Mesenteric fat pad (tissue), 1 donor: ENCODE measurements at places on chromosomes 13 and 19.

DNA sequence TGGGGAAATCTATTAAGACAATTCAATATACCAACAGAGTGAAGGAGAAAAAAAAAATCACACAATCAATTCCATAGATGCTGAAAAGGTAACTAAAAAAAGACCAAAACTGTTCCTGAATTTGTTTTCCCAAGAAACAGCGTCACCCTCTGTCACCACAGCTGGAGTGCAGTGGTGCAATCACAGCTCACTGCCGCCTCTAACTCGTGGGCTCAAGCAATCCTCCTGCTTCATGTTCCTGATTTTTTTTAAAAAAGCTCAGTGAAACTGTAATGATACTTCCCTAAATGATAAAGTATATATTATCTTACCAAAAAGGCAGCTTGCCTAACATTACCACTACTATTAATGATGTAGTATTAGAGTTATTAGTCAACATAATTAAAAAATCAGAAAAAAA, 19.6 kb upstream of the ZFP14 start:
- DNase-seq: no peak

GRCh38 chr19:4062419-4063368, 4.0 kb downstream of the ZBTB7A start:
- no peak for DNase-seq

GRCh38 chr13:102089177-102089576, 312.7 kb downstream of the FGF14 start:
- no peak for DNase-seq

GRCh38 chr13:31755803-31756212, 16.5 kb downstream of the RXFP2 start:
- DNase-seq: no peak

DNA sequence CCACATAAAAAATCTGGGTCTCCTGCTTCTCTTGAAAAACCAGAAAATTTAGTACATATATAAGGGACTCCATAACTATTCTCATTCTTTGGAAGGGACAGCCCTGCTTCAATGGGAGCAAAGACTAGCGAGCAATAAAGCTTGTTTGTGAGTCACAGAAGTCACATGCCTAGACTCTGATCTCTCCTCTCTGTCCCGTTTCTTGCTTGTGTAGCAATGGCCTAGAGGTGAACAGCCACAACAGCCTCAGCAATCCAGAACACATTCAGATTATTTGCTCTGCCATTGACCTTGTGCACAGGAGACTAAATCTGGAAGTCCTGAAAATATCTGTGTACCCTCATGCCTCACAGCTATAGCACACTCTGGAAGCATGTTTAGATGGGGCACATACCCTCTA, 43.2 kb downstream of the SCGB2B2 start:
- no peak for DNase-seq

DNA sequence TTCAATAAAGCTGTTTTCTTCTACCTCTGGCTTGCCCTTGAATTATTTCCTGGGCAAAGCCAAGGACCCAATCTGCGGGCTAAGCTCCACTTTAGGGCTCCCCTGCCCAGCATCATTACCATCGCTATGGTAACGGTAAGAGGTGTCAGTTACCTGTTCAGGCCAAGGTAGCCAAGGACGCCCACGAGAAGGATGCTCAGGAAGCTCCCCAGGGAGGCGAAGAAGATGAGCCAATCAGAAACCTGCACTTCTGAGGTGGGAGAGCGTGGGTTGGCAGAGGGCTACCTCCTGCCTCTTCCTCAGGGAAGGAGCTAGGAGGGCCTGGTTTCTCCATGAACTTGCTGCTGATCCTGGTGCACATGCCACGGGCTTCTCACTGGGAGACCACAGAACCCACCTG, 24.7 kb downstream of the IL12RB1 start:
- DNase-seq: no peak

GRCh38 chr13:31807090-31807541, 67.8 kb downstream of the RXFP2 start:
- no peak for DNase-seq

- peak; percentile 68 for DNase-seq
These were observed 15.3 kb upstream of the SULT2A1 start for GRCh38 chr19:47901370-47901769.

GRCh38 chr13:43880214-43880855, 631 bp downstream of the LACC1 start:
- DNase-seq: no peak

DNA sequence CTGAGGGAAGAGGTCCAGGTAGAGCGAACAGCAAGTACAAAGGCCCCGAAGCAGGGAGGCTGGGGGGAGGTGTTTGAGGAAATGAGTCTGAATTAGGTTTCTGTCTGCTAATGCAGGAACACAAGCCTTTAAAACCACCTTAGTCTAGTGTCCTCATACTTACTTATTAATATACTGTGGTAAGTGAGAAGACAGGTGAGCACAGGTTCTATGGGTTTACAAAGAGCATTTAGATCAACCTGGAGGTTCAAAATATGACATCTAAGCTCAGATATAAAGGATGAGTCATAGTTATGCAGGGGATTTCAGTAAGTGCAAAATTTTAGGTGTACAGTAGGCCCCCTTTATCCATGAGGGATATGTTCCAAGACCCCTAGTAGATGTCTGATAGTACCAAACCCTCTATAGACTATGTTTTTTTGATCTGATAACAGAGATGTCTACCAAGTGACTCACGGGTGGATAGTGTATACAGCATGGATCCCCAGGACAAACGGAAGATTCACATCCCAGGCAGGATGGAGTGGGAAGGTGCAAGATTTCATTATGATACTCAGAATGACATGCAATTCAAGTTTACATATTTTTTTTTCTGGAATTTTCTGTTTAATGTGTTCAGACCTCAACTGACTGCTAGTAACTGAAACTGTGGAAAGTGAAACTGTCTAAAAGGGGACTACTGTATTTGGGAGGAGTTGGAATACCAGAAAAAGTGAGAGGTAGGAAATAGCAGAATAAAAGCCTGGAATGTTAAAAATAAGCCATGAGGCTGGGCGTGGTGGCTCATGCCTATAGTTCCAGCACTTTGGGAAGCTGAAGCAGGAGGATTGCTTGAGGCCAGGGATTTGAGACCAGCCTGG, 18.2 kb upstream of the MED4 start:
- DNase-seq: no peak

- no peak for DNase-seq
These were observed 9.8 kb upstream of the CHAMP1 start for GRCh38 chr13:114304346-114305034.

GRCh38 chr19:35000647-35001501, 751 bp downstream of the GRAMD1A start:
- DNase-seq: peak; percentile 88

GRCh38 chr13:44275381-44275780, 98.2 kb upstream of the SERP2 start:
- no peak for DNase-seq

- no peak for DNase-seq
These were observed 112.8 kb downstream of the POSTN start for GRCh38 chr13:37485756-37486155.

- DNase-seq: no peak
These were observed 8.2 kb downstream of the ZNF439 start for GRCh38 chr19:11856596-11857250.

DNA sequence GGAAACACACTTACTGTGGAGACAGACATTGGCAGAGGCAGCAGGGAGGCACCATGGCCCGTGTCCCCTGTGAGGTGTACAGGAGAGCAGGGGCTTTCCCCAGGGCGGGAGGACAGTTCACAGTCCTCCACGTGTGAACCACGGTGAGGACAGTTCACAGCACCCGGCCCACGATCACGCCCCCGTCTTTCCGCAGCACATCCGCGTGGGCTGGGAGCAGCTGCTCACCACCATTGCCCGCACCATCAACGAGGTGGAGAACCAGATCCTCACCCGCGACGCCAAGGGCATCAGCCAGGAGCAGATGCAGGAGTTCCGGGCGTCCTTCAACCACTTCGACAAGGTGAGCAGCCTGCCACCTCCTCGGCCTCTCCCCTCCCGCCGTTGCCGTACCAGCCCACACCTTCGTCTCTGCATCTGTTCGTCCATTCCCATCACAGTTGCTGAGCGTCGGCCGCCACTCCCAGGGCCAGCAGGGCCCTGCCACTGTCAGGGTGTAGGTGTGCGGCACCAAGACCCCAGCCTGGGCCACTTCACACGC, 17.4 kb downstream of the CAPN12 start:
- DNase-seq: no peak

GRCh38 chr13:86006317-86006716, 207.1 kb upstream of the SLITRK6 start:
- no peak for DNase-seq

DNA sequence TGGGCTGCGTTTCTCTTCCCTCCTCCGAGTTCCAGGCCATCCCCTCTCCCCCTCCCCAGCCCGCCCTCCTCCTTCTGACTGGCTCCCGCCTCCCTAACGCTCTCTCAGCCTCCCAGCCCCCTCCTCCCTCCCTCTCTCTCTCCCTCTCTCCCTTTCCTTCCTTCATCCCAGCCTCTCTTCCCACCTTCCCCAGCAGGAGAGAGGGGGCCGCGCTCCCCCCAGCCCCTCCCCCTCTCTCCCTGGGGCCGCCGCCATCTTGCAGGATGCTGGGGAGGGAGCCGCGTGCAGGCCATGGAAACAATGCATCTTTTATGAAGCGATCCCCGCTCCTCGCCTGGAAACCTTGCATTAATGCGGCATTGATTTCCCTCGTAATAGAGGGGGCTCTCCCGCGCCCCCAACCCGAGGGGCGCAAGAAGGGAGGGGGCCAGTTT, 42.6 kb upstream of the ADGRL1 start:
- DNase-seq: no peak

DNA sequence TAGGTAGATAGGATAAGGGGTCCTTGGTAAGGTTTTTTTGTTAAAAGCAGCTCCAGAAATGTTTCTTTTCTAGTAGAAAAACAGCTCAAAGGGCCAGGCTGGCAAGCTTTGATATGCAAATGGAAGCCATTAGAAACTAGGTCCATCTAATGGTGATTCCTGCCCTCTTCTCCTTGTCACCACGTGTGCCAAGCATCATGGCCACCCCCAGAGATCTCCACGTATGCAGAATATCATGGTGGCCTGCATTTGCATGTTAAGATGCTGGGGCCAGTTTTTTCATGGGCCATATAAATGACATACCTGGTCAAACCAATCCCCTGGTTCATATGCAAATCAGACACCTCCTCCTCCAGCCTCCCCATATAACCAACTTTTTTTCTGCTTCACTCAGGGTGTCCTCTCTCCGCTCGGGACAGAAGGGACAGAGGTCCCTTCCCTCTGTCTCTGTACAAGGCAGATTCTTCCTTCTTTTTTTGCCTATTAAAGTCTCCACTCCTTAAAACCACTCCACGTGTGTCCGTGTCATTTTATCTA, 1335.9 kb downstream of the UQCRFS1 start:
- DNase-seq: no peak

DNA sequence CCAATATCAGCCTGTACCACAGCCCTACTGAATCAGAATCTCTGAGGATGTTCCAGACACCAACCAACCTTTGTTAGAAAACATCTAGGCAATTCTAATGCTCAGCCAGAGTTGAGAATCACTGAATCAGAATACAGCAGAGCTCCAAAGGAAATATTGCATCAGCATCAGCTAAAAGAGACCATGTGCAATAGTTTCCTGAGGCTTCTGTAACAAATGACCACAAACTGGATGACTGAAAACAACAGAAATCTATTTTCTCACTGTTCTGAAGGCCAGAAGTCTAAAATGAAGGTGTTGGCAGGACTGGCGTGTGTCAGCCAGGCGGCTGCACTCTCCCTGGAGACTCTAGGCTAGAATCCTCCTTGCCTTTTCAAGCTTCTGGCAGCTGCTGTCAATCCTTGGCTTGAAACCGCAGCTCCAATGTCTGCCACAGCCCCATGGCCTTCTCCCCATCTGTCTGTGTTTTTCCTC, 1.2 kb upstream of the DCT start:
- DNase-seq: no peak

DNA sequence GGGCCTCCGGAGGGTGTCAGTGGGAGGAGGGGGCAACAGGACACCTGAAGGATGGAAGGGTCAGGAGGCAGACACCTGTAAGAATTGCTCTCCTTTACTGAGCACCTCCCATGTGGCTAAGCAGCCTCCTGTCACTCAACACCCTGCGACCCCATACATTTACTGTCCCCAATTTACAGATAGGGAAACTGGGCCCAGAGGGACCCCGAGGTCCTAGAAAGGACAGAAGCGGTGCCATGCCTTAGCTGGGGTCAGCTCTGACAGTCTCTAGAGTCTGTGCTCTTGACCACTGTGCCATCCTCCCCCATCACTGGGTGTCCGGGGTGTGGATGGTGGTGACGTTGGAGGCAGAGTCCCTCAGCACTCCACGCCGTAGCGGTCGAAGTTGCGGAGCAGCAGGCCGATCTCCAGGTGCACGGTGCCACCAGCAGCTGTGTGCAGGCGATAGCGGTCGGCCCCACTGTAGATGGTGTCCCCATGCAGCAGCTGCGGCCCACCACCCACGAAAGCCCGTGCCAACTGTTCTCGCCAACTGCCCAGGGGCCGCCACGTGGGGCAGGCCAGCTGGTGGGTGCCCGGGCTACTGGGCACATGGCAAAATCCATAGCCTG, 726 bp upstream of the TGFB1 start:
- no peak for DNase-seq

- no peak for DNase-seq
These were observed 10.2 kb downstream of the C19orf25 start for GRCh38 chr19:1468821-1469254.

- DNase-seq: no peak
These were observed 15.9 kb downstream of the DCLK1 start for GRCh38 chr13:36115306-36115705.

DNA sequence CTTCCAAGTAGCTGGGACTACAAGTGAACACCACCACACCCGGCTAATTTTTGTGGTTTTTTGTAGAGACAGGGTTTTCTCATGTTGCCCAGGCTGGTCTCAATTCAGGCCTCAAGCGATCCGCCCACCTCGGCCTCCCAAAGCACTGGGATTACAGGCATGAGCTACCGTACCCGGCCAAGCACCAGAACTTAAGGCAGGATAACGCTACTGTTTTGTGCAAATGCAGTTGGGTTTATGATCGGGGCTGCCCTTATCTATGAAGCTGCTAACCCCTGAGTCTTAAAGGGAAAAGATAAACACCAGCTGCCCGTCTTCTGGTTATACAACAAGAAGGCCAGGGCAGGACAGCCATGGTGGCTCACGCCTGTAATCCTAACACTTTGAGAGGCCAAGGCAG, 12.6 kb upstream of the TM6SF2 start:
- no peak for DNase-seq

DNA sequence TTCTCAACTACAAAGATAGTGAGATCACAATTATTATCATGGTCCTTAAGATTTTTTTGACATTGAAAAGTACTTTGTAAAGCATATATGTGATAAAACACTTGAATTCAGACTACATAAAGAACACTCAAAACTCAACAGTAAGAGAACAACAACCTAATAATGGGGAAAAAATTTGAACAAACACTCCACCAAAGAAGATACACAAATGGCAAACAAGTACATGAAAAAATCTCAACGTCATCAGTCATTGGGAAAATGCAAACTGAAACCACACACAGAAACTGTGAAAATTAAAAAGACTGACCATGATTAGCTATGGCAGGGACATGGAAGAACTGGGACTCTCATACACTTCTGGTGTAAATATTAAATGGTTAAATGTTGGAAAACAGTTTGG, 70.9 kb downstream of the SPRYD7 start:
- DNase-seq: no peak

- DNase-seq: no peak
These were observed 610.4 kb downstream of the TBC1D4 start for GRCh38 chr13:74871369-74872070.
